Trophoblast cell (in vitro differentiated cells and primary cell): ENCODE measurements at places on chromosomes 6 and 20.

GRCh38 chr6:139877828-139878405 lies 503.5 kb upstream of the CITED2 start:
- H3K27me3 ChIP-seq = no peaks in the 10 kb centered on the region
- no peaks in the 10 kb centered on the region for H3K36me3 ChIP-seq
- no peak overlapping the region for H3K27ac ChIP-seq
- no peak overlapping the region for H3K4me3 ChIP-seq

DNA sequence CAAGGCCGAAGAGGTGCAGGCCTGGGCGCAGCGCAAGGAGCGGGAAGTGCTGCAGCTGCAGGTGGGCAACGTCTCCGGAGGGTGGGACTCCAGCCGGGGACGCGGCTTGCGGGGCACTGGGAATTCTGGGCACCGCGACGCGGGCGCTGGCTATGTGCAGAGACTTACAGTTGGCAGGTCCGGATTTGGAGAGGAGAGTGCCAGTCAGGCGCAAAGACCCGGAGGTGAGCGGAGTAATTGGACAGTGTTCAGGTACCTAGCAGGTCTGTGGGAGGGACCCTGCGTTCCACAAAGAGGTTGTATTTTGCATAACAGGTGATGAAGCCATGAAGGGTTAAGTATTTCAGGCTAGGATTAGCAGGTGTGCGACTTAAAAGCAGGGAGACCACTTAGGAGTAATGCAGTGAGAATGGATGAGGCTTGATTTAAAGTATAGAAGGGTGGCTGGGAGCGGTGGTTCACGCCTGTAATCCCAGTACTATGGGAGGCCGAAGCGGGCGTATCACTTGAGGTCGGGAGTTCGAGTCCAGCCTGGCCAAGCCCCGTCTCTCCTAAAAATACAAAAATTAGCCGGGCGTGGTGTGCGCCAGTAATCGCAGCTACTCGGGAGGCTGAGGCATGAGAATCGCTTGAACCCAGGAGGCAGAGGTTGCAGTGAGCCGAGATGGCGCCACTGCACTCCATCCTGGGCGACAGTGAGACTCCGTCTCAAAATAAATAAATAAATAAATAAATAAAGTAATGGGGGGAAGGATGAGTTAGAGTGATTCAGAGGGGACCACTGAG lies 1.0 kb downstream of the MRPS26 start:
- no peak overlapping the region for H3K27ac ChIP-seq
- H3K4me3 ChIP-seq = peak overlapping the region; percentile 86
- DNase-seq = peak; percentile 21
- H3K4me1 ChIP-seq = peaks cover 7% of the 10 kb centered on the region
- no peaks in the 10 kb centered on the region for H3K27me3 ChIP-seq

- no peaks in the 10 kb centered on the region for H3K4me1 ChIP-seq
- no peaks in the 10 kb centered on the region for H3K27me3 ChIP-seq
- H3K36me3 ChIP-seq = no peaks in the 10 kb centered on the region
- H3K27ac ChIP-seq = no peak overlapping the region
- no peak overlapping the region for H3K4me3 ChIP-seq
Observed at GRCh38 chr20:61271312-61272231, 19.5 kb downstream of the CDH4 start.

DNA sequence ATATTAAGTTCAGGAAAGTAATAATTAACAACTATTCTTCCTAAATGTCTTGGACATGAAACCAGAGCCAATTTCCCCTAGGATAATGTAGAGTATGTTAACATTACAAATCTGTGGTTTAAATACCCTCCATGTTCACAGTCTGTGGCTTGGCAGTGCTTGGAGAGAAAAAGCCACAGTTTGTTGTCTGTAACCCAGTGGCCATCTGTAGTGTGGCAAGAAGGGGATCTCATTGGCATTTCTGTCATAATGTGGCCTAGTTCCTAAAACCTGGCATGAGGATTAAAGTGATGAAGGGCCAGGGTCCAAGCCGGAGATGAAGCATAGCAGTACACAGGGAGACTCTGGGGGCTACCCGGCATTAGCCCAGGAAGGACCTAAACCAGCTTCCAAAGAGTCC lies 31.2 kb downstream of the SYNE1 start:
- no peaks in the 10 kb centered on the region for H3K36me3 ChIP-seq
- no peak overlapping the region for H3K27ac ChIP-seq
- H3K4me1 ChIP-seq = no peaks in the 10 kb centered on the region
- no peak for DNase-seq
- H3K4me3 ChIP-seq = no peak overlapping the region
- no peaks in the 10 kb centered on the region for H3K27me3 ChIP-seq

DNA sequence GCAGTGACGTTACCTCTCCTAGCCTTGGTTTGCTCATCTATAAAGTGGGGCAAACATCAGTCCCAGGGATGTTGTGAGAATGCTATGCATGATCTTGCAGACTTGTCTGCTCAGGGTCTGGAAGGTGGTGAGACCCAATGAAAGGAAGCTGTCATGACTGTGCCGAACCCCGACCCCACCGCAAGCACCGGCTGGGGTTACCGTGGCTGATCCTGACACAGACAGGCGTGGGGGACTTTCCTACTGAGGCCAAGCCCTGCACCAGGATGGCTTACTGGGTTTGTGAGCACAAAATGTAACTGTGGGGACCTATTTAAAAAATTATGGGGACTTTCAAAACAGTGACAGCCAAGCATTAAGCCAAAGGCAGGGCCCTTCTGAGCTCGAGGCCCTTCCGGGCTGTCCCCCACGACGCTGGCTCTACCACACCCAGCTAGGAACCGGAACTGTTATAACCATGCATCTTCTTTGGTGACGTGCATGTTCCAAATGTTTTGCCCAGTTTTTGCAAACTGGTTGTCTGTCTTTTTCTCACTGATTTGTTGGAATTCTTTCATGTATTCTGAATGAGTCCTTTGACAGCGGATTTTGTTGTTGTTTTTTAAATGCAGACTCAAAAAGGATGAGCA lies 76.6 kb upstream of the PMEPA1 start:
- DNase-seq = no peak
- H3K4me3 ChIP-seq = no peak overlapping the region
- no peak overlapping the region for H3K27ac ChIP-seq
- H3K27me3 ChIP-seq = no peaks in the 10 kb centered on the region

GRCh38 chr6:108742041-108742440 lies 106.2 kb upstream of the ARMC2 start:
- H3K4me3 ChIP-seq = no peak overlapping the region
- H3K27me3 ChIP-seq = no peaks in the 10 kb centered on the region
- no peaks in the 10 kb centered on the region for H3K36me3 ChIP-seq
- H3K27ac ChIP-seq = peak overlapping the region; percentile 65
